Activated naive CD4-positive, alpha-beta T cell treated with anti-CD3 and anti-CD28 coated beads, Interleukin-2, amount 50 U/mL, for 16 hours (primary cell): ENCODE measurements at places on chromosomes 1 and 21.

GRCh38 chr1:8047686-8048445 lies 21.8 kb upstream of the ERRFI1 start:
- DNase-seq = no peak

DNA sequence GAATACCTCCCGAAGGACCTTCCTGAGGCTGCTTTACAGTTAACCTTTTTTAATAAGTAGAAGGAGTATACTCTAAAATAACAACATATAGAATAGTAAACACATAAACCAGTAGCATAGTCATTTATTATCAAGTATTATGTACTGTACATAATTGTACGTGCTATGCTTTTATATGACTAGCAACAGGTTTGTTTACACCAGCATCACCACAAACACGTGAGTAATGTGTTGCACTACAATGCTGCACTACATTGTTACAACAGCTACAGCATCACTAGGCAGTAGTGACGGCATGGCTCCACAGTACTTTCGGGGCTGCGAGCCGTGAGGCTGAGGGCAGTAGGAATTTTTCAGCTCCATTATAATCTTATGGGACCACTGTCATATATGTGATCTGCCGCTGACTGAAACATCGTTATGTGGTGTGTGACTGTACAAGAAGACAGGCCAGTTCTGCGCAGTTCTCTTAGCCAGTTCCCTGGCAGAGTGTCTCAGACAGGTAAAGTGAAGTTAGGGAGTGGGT lies 82.8 kb upstream of the LRRC8D start:
- DNase-seq = no peak

- no peak for DNase-seq
Observed at GRCh38 chr1:51330331-51331201, at the start of gene TTC39A. TTC39A (minus strand) TSS chr1:51330562; CDS start chr1:51330477, 85 bp downstream.

- DNase-seq = no peak
Observed at GRCh38 chr1:173195596-173196088, 11.5 kb downstream of the TNFSF4 start.

GRCh38 chr1:103905363-103905762 lies 155.7 kb downstream of the AMY1C start:
- DNase-seq = no peak

DNA sequence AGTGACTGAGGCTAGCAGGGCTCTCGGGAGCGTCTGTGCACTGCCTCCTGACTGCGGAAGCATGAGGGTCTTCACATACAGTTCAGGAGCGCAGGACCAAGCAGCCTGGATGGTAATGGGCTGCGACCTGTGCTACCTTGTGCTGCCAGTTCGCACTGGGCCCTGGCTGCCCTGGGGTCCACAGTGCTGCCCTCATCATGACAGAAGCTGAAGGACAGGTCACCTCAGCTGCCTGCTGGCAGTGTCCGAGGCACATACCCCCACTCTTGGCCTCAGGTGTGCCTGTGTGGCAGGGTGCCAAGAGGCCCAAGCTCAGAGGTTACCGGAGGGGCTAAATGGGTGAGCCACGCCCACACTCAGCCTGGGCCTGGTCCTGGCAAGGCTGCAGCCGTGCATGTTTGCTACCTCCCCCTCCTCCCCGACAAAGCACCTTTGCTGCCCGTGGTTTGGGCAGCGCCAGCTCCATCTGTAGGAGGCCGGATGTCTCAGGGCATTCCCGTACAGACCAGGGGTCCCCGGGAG lies 4.4 kb downstream of the JMJD4 start:
- no peak for DNase-seq

DNA sequence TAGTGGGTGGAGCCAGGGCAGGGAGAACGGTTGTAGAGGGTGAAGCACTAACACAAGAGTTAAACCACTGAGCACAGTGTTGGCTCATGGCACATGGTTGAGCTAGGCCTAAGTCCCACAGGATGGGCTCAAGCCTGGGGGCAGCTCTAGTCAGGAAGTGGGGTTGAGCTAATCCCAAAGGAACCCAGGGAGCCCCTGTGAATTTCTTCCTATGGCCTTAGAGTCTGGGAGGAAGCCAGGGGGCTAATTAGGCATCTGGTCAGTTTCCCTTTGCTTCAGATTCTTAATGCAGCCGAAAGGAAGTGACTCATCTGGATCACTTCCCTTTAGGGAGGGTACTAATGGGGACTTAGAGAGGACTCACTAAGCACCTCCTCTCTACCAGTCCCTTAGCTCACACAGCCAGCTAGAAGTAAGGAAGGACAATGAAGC lies 10.1 kb downstream of the CFAP45 start:
- DNase-seq = no peak

DNA sequence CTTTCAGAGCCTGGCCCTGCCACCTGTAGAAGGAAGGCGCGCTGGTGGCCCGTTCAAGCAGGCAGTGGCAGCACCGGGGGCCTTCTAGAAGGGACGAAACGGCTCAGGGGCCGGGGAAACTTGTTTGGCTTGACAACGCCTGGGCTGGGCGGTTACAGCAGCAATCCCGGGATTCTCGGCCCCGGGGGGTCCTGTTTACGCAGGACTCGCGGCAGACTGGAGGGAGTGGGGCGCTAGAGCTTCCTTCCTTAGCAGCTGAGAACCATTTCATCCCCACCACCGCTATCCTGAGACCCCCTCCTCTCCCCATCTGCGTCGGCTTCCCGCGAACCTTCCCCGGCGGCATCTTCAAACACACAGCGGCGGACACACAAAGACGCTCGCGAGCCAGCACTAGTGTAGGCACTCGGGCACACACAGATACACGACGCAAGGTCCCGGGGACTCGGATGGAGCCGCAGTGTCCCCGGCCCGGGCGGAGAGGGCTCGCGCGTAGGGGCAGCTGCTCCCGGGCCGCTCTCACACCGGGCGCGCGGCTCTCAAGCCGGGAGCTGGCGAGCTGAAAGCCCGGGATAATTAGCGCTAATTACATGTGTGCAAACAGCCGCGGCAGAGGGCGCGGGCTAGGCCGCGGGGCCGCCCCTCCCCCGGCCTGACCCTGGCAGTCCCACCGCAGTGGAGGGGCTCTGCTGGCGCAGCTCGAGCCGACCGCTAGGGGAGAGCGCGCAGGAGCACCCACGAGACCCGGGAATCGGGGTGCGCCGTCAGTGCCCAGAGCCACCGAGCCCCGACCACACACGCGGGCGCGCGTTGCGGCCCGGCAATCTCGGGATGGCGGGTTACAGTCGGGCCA lies 271.4 kb downstream of the FOXD2 start:
- no peak for DNase-seq

GRCh38 chr1:61746813-61747212 lies 4.5 kb downstream of the PATJ start:
- DNase-seq = no peak

DNA sequence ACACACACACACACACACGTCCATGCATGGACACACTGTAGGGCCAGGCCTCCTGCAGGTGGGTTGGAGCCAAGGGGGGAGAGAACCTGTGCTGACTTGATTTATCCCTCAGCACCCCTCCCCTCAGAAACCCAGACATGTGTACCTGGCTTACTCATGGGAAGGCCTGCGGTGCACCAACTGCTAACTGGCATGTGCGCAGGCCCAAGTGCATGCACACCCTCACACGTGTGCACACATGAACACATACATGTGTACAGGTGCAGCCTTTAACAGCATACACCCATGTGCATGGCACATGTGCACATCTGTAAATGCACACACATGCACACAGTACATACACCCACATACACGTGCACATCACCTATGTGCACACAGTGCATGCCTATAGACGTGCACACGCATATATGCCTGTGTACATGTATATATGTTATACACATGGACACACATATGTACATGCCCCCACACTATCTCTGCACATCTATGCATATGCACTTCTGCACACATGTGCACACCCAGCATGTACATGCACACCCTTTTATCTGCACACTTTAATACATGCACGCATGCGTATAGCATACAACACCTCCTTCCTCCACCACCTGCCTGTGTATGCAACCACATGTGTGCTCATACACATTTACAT lies 67.5 kb downstream of the TRIM11 start:
- DNase-seq = no peak

- DNase-seq = peak; percentile 48
Observed at GRCh38 chr1:20158358-20159070, 19.4 kb downstream of the PLA2G2F start.

DNA sequence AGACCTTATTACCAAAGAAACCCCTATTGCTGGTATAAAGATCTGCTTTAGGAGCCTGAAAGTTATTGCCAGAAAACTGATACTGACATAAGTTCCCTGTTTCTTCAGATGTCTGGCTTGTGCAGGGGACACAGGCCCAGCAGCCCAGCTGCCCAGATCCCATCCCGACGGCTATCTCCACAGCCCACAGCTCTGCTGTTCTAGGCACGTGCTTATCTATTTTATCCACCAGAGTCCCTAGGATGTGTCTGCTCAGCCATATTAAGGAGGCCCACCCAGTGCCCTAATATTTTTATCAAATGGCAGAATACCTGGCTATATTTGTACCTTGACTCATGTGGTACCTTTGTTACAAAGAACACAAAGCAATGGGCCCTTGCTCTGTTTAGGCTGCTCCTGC lies 58.9 kb downstream of the DDX20 start:
- DNase-seq = no peak

DNA sequence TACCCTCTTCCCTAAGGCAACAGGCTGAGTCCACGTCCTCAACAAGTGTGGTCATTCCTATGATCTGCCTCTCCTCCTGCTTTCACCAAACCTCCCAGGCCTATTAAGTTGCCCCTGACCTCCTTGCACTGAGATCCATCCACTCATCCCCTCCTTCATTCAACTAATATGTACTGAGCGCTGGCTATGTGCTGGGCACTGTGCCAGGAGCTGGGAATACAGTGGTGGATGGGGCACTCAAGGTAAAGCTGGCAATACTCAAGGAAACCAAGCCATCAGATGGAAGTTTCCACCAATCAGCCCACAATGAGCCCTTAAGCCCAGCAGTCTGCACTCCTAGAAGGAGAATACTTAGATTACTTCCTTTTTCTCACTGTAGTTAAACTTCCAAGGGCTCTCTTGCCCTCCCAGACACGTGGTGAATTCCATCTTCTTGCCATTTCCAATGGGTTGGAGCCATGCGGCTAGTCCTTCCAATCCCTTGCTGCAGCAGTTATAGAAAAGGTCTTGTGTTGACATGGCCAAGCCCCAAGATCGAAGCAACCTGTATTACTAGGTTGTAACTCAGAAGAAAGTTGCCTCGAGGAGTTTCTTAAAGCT lies 279.9 kb upstream of the RUNX1 start:
- no peak for DNase-seq

DNA sequence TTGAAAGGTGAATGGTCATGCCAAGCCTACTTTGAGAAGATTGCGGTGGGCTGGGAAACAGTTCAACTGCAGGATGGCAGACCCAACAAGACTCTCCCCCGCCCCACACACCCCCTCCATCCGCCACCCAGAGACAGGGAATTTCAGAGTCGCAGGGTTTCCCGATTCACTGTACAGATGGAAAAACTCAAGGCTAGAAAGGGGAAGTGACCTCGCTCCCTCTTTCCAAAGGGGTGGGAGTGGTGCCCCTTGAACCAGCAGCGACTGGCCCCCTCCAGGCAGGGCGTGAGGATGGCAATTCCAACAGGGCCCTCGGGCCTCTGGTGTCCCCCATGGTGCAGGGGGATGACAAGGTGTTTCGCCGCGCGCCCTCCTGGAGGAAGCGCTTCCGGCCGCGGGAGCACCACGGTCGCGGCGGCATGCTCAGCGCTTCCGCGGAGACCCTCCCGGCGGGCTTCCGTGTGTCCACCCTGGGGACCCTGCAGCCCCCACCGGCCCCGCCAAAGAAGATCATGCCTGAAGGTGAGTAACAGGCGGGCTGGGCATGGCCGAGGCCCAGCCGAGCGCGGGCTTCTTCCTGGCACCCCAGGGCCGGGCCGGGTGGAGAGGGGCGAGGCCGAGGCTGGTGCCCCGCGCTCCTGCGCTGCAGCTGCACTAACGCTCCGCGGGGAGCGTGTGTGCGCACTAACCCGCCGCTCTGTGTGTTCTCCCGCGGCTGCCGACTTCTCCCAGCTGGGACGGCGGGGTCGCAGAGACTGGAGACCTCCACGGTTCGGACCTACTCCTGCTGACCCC lies 10.4 kb downstream of the MYOG start:
- no peak for DNase-seq

GRCh38 chr1:235741294-235741693 lies 91.7 kb upstream of the GNG4 start:
- no peak for DNase-seq

- DNase-seq = no peak
Observed at GRCh38 chr1:52978045-52978444, 51.0 kb downstream of the SCP2 start.

DNA sequence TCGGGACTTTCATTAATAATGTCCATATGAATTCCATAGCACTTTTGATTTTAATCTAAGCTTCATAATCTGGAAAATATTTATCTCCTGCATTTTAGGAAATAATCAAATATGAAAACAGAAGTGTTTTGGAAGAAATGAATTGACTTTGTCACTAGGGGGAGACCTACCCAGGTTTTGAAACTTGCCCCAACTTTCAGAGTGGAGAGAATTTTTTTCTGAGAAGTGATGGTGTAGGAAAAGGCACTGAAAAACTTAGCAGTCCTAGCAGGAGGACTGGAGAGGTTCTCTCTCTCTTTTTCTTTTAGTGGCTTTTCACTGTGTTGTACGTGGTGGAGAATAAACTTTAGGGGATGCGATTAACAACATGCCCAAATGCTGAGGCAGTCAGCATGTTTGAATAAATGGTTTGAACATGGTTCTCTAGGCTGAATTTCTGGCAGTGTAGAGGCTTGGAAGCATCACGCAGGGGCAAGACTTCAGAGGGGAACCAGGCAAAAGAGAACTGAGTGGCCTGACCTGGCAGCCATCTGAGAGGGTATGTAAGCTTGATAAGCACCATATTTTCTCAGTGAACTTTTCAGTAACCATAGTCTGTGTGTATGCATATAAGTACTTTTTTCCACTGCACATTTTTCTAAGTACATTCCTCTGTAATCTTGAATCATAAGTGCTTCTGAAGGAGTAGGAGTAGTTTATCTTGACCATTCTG lies 68.3 kb upstream of the NEK7 start:
- no peak for DNase-seq

DNA sequence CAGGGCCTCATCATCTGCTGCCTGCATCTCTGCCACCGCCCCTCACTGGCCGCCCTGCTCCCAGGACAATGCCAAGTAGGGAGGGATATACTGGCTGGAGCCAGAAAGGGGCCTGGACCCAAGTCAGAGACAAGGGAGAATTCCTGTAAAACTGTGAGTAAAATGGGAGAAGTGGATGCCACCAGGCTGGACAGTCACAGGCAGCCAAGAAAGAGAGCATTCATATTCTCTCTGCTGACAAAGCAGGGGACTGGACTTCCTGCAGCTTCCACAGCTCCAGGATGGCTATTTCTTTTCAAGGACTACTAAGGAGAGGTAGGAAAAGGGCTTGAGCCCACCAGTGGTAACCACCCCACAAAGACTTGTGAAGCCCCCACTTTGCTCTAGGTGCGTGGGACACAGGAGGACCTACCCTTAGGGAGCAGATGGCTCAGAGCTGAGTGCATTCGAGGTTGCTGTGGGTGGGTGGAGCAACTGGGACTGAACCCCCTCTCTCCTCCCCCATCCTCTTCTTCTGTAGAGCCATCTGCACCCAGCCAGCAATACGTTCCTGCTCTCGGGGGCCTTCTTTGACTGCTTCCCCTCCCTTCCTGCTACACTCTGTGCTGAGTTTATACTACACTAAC lies 57.5 kb downstream of the GLIS1 start:
- no peak for DNase-seq

GRCh38 chr1:156920233-156921052 lies at the start of gene LRRC71:
LRRC71 (plus strand) TSS chr1:156920632; CDS start chr1:156920804, 172 bp downstream.
- peak; percentile 68 for DNase-seq
